AG04450 (cell line): ENCODE measurements at places on chromosomes 12 and 14.

- DNase-seq: no peak
Measured at GRCh38 chr12:68097386-68097785, 62.2 kb downstream of the IFNG start.

DNA sequence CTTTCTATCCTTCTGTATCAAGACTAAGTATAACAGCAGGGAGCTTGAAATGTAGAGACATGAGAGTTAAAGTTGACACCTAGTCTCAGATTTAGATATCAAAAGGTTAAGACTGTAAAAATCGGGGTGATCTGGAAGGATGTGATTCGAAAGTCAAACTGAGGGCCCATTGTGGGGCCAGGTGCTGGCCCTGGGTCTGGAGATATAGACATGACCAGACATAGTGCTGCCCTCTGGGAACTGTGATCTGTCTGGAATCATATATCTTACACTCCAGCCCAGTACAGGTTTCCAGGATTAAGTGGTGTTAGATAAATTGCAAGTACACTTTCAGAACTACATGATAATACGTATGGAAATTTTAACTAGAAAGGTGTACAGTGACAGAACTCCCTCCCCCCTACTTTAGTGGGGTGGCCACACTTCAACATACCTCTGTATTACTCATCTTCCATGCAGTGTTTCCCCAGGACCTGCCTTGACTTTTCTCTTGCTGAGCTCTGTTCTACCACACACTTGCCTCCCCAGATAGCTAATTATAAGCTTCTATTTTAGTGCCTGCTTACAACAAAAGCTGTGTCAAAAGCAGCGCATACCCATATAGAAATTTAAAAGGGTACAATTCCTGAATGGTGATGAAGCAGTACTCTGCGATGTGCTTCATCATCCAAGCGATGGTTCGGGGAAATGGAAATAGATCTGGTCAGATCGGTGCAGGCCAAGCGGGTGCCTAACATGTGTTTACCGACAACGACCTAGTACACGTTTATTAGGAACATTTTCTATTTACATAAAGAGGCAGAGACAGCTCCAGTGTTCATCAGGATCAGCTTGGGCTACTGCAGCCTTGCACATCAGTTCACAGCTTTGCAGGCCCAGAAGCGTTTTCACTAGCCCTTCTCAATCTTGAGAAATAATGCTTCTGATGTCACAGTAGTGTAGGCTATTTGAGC is 68.7 kb downstream of the ARF6 start:
- no peak for DNase-seq

DNA sequence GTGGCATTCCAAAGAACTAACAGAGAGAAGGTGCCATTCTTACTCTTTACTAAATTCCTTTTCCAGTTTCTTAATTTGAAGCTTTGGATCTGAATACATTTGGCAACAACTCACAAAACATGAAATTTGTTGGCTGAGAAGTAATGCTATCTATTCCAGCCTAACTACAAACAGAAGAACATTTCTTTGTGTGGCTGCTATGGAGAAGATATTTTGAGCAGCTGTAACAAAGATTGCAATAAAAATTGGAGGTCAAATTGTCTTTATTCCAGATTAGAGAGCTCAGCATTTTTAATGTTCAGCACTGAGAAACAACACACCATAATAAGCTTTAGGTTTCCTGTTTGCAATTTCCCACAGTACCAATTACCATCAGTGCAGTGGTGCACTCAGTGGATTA is 835.8 kb upstream of the FLRT2 start:
- DNase-seq: no peak

DNA sequence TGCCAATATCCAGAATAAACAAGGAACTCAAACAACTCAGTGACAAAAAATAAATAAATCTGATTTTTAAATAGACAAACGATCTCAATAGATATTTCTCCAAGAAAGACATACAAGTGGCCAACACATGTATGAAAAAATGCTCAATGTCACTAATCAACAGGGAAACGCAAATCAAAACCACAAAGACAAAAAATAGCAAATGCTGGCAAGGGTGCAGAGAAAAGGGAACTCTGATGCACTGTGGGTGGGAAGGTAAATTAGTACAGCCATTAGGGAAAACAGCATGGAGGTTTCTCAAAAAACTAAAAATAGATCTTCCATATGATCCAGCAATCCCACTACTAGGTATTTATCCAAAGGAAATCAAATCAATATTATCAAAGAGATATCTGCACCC is 3.5 kb upstream of the EIF5 start:
- no peak for DNase-seq

DNA sequence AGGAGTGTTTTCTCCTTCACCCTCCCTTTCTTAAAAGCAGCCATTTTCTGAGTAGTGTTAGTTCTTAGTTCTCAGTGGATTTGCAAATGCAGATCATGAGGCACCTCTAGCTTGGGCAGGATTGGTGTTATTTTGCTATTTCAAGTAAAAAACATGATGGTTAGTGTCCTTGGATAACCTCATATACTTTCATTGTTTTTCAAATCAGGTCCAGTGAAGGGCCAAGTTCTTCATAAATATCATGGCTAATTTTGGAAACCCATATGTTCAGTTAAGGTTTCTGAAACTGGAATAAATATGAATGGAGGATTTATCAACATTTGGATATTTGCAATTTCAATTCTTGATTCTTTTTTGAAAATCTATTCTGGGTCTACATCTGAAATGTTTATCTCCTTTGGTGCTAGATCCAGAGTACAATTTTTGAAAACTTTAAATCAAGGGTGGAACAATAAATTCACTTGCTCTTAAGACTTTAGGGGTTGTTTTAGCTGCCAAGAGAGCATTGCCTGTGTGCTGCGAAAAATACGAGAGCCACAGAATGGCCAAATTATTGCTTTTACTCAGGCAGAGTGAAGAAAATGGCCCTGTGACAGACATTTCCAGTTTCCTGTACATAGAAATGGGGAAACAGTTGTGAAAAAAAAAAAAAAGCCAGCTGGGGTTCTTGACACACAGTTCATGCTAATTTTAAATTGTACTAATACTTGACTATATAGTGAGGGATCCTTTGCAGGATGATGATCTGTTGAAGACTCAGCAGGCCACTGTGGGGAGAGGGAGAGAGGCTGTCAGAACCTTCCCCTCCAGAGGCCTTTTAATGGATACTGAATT is 104.6 kb downstream of the BICD1 start:
- DNase-seq: no peak

DNA sequence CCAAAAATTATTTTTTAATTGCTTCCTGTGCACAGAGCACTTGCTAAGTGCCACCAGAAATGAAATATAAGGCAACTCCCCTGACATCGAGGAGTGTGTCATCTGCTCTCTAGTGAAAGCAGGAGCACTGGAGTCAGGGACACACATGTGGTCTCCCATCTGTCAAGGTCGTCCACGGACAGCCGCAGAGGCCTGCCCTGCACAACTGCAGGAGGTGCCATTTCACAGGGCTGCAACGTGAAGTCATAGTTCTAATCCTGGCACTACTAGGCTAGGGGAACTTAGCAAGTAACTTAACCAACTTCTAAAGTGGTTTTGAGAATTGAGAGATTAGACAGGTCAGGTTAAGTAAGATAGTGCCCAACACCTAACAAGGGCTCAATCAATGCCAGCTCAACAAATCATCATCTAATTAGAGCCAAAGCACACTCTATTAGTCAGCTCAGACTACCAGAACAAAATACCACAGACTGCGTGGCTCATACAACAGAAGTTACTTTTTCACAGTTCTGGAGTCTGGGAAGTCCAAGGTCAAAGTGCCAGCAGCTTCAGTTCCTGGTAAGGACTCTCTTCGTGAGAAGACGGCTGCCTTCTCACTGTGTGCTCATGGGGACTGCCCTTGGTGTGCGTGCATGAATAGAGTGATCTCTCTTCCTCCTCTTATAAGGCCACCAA is 30.7 kb downstream of the FOXN3 start:
- DNase-seq: no peak

GRCh38 chr12:3262470-3262869 is 185.3 kb downstream of the TSPAN9 start:
- no peak for DNase-seq

- DNase-seq: no peak
Measured at GRCh38 chr12:108637222-108637971, 3.7 kb upstream of the SELPLG start.

DNA sequence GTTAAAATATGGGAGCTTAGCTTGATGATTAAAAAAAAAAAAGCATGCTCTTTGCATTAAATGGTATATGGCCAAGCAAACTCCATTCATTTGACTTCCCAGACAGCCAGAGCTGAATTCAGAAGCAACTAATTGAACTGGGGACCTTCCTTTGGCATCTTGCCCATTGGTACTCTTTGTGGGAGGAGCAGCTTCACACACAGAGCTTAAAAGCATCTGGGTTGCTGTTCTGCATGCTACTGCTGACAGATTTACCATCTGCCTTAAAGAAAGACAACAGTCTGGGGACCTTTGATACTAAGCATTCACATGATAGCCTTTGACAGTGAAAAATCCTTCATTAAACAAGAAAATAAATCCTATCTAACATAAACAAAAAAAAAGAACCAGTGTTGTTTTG is 977.9 kb downstream of the TMTC2 start:
- DNase-seq: no peak

- no peak for DNase-seq
Measured at GRCh38 chr12:81297601-81298000, 219.7 kb downstream of the ACSS3 start.

GRCh38 chr12:102571889-102572288 is 91.5 kb upstream of the IGF1 start:
- DNase-seq: no peak

GRCh38 chr12:132834181-132834711 is 5.6 kb upstream of the GOLGA3 start:
- no peak for DNase-seq

DNA sequence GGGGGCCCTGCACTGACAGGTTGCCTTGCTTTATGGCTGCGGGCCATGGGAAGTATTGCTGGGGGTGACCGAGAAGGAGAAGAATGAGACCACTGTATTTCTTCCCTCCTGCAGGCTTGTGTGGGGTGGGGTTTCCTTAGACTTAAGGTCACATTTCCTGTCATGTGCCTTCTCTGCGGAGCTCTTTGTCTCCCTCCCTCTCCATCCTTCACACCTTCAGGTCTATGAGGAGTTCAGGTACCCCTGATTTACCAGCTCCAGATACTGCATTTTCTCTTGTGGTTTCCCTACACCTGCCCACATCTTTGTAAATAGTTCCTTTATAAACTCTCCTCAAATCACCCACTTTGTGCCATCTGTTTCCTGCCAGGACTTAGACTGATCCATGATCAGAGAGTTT is 3.6 kb downstream of the FNTB start:
- DNase-seq: no peak

GRCh38 chr14:81298122-81298521 is 77.4 kb upstream of the GTF2A1 start:
- no peak for DNase-seq

GRCh38 chr12:124457287-124458219 is 109.9 kb downstream of the NCOR2 start:
- DNase-seq: no peak

- no peak for DNase-seq
Measured at GRCh38 chr12:128796439-128797118, 27.2 kb downstream of the SLC15A4 start.

- DNase-seq: no peak
Measured at GRCh38 chr12:1325666-1326065, 268.7 kb downstream of the FBXL14 start.

DNA sequence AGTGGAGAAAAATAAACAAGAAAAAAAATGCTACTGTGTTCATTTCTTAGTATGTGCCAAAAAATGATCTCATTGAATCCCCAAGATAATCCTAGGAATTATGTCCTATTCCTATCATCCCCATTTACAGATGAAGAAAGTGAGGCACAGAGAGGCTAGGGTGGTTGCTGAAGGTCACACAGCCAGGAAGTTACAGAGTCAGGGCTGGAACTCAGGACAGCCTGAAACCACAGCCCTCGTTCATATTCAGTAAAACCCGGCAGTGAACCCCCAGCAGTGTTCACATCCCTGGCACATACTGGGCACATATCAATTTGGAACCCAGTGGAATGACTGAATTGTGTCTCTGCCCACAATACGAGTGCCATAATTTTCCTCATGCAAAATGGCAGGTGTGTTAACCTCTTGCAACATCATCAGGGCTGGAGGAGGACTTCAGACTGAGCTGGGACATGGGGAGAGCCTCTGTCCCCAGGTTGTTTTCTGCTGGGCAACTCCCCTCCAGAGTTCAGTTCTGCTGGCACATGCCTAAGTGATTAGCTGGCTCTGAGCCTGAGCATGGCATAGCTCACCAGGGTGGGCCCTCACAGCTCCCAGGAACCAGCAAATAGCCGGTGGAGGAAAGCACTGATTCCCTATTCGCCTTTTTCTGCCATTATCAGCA is 2.0 kb upstream of the PPP1CC start:
- DNase-seq: no peak

- DNase-seq: no peak
Measured at GRCh38 chr12:56336361-56337167, 2.1 kb upstream of the IL23A start.

- DNase-seq: no peak
Measured at GRCh38 chr12:66203820-66204219, 14.8 kb downstream of the IRAK3 start.

DNA sequence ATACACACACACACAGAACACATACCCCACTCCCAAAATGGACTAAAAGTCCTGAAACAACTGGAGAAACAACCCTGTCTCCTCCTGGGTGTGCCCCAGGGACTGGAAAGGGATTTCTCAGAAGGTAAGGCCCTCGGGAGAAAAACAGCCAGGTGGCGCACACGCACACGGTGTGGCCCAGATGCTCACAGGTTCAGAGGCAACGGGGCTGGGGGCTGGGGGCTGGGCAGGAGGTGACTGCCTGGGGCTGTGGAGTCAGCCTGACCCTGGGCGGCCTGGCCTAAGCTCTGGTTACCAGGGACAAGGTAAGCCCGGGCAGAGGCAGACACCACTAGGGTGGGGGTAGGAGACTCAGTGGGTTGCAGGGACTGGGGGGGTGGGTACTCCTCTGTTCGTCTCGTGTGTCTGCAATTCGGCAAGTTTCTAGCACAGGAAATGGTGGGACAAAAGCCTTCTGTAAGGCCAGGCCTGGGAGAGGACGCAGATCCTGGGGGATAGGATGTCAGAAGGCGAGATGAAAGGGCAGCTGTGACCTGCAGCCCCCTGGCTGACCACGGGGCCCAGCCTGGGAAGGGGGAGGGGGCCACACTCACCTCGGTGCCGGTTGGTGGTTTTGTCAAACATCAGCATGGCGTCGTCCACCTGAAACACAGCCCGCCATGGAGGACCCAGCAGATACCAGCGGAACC is 10.4 kb downstream of the MSI1 start:
- DNase-seq: no peak

GRCh38 chr14:89331398-89331797 is 85.6 kb downstream of the FOXN3 start:
- no peak for DNase-seq

DNA sequence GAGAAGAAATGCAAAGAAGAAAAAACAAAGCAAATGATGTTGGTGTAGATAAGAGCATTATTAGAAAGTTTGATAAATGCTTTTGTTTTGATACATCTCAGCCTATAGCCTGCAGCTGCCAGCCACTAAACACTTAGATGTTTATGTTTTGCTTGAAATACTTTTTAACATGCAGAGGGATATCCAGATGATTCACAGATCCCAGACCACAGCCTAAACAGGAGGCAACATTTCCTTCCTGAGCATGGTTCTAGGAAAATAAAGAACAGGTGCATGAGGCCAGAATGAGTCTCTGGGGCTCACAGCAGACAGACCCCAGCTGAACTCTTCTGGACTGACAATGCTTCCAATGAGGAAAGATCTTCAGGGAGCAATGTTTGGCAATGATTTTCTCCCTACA is 103.7 kb upstream of the EEA1 start:
- no peak for DNase-seq

GRCh38 chr12:93741659-93742109 is 64.5 kb downstream of the CRADD start:
- DNase-seq: no peak
